ENCODE measurements at places on chromosomes 6 and 20.

DNA sequence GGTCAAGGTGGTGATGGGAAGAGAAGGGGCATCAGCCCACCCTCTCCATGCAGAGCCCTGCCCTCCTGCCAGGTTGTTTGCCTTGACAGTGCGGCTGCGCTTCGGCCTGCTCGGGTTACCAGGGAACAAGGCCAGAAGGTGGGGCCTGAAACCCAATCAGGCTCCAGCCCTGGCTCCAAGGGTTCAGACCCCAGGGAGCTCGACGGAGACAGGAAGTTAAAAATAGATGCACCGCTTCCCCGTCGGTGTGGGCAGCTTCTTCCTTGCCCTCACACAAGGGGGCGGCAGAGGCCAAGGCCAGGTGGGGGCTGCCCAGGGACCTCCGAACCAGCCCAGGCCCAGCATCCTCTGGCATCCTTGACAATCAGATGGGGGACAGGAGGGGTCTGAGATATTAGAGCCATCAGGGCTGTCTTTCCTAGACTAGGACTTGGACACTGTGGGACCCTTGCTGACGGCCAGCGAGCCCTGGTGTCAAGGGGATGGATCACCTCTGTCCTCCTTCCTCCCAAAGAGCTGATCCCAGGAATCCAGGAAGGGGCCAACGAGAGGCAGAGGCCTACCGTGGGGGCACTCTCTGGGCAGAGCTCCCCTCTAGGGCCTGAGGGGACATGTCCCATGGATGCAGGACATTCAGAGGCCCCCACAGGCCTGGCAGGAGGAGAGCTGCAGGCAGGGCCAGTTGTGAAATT is 65.2 kb downstream of the RIPOR3 start:
- peak; percentile 60 for DNase-seq

GRCh38 chr20:687468-688203 is 12.0 kb upstream of the SCRT2 start:
- DNase-seq: no peak

GRCh38 chr20:20571068-20571780 is 141.2 kb downstream of the RALGAPA2 start:
- no peak for DNase-seq

GRCh38 chr20:23149623-23150279 is 63.6 kb upstream of the CD93 start:
- DNase-seq: no peak

DNA sequence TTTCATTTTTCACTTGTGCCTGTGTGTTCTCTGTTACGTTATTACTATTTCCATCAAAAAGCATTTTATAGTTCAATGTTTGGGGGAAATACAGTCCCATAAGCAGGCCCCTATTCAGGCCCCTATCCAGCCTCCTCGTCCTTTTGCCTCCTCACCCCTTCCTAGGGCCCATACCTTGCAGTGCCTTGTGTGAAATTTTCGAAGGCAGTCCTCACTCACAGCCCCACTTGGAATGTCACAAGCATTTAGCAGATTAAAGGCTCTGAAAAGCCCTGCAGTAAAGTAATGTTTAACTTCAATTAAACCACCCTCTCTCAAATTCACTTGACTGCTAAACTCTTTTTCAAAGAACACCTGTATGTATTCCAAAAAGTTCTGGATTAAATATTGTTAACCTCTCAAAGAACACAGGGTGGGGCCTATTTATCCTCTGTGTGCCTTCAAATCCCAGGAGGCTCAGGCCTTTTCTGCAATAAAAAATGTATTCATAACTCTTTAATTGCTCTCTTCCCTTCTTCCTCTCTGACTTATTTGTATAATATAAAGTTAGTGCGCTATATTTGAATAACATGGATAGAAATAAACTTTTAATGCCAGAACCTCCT is 202.5 kb downstream of the FOXA2 start:
- no peak for DNase-seq

GRCh38 chr6:56364827-56365339 is 117.5 kb upstream of the COL21A1 start:
- no peak for DNase-seq

DNA sequence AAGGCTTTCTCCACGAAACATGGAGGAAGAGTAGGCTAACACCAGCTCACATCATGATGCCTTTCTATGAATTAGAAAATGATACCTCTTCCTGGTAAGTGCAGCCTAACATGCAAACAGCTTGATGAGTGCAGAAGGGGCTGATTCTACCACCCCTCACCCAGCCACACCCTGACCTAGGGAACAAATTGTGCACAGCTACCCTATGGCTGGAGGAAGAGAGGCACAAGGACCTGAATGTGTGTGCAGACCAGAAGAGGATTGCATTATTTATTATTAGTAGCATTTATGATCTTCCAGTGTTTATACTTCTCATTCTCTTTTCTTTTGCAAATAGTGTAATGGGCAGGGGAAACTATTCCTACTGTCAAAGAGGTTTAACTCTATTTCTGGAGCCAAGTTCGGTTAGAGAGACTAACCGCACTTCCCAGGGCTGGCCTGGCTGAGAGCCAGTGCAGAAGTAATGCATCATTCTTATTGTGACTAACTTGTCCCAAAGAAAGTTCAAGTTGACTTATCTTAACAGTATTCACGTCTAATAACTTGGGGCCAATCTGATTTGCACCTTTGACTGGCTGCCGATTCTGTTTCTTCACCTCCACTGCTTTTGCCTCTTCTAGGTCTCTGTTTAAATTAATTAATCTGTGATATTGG is 237.5 kb downstream of the CD83 start:
- DNase-seq: no peak

DNA sequence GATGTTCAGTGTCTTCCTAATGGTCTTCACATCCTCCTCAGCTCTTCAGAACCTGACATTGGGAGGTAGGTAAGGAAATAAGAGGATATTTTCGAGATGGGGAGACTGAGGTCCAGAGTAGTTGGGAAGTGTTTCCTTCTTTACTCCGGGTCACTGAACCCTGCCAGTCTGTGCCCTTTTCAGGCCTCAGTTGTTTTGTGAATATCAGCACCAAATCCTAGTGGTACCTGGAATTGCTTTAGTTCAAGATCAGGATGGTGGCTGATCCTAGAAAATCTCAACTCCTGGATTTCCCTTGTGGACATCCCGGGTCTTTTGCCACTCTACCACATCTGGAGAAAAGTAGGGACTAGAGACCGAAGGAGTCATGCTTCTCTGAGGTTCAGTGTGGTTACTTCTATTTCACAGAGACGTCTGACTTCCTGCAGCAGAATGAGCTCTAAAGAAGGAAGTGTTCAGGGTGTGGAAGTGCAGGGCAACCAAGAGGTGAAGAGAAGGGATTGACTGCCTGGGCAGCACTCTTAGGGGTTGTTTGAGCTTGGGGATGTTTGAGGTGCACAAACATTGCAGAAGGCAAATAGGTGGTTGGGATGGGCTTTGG is 995 bp downstream of the STK4 start:
- DNase-seq: no peak

DNA sequence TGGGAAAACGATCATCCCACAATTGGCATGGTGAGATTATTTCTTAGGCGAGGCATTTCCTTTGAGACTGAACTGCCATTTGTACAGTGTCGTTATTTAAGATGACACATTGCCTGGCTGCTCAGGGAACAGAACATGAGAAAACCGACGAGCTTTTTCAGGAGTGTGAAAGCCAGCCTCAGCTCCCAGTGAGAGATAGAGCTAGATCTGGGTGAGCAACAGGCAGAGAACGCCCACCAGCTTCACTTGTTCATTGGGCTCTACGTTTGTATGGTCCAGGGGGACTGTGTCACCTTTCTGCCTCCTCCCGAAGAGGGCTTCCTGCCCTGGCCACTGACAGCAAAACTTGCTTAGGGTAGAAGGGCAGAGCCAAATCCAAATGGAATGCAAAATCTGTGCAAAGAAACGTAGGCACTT is 378.1 kb downstream of the RNGTT start:
- DNase-seq: no peak

GRCh38 chr6:84912472-84913322 is 148.3 kb upstream of the TBX18 start:
- no peak for DNase-seq

DNA sequence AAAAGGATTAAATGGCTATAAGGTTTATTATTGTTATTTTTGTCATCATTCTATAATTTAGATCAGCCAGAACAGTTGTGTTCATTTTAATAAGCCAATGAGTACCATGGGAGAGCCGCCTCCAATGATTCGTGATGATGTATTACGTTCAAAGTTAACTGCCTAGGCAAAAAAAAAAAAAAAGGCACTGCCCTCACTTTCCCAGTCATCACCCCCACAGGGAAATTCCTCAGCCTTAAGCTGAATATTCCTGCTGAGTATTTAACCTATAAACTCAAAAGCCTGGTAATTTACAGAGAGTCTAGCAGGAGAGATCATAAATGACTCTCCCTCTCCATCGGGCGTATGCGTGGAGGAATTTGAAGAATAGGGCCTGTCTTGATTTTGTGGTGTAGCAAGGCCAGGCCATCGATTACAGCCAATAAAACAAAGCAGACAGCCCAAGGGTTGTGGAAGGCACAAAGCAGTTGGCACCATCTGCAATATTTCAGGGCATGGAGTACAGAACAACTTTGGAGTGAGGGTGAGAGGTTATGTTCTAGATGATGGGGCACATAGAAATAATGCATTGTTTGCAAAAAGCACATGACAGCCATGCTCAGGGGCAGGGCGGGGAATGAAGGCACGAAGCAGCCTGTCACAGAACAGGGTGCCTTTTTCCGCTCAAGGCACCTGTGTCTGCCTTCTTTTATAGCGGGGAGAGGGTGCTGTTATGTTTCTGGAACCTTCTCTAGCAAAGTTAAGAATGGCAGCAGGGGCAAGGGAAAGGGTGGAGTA is 138.2 kb upstream of the DTNBP1 start:
- no peak for DNase-seq

GRCh38 chr6:115882771-115883170 is 177.9 kb downstream of the FRK start:
- no peak for DNase-seq
